ENCODE measurements at places on chromosomes 5 and 9.

DNA sequence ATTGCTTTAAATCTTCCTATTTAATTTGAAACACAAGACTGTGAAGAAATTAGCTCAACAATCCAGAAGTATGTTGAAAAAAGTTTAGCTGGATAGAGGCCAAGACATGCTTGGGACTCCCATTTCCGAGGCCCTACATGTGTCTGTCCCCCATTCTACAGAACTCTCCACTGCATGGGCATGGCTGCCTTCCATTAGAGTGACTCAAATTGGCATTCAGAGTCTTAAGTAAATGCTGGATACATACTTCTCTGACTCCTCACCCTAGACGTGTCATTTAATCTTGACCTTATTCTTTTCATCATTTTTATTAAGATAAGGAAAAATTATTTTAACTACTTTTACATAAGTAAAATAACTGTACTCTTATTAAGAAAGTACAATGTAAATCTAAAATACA is 530.4 kb upstream of the CDH9 start:
- no peak for DNase-seq

DNA sequence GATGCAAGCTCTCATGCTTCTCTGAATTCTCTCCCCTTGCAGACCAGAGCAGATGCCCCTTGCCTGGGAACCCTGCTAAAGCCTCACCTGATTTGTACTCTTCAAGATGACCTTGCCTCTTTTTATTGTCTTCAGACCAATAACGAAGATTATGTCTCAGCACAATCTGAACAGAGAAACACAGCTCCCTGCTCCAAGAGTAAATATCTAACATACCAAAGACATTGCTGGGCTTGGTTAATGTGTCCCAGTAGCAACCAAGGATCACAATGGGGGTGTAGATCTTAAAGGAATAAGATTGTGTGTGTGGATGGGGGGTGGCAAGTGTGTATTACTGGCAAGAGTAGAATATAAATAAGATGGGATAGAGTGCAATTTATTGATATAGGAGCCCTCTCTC is 67.6 kb upstream of the LHFPL2 start:
- DNase-seq = no peak

GRCh38 chr9:87713278-87713987 is 12.5 kb upstream of the CTSL start:
- no peak for DNase-seq

- DNase-seq = no peak
Measured at GRCh38 chr9:97593960-97594359, 39.2 kb downstream of the TSTD2 start.

- DNase-seq = no peak
Measured at GRCh38 chr9:132622159-132622558, 39.8 kb downstream of the BARHL1 start.

DNA sequence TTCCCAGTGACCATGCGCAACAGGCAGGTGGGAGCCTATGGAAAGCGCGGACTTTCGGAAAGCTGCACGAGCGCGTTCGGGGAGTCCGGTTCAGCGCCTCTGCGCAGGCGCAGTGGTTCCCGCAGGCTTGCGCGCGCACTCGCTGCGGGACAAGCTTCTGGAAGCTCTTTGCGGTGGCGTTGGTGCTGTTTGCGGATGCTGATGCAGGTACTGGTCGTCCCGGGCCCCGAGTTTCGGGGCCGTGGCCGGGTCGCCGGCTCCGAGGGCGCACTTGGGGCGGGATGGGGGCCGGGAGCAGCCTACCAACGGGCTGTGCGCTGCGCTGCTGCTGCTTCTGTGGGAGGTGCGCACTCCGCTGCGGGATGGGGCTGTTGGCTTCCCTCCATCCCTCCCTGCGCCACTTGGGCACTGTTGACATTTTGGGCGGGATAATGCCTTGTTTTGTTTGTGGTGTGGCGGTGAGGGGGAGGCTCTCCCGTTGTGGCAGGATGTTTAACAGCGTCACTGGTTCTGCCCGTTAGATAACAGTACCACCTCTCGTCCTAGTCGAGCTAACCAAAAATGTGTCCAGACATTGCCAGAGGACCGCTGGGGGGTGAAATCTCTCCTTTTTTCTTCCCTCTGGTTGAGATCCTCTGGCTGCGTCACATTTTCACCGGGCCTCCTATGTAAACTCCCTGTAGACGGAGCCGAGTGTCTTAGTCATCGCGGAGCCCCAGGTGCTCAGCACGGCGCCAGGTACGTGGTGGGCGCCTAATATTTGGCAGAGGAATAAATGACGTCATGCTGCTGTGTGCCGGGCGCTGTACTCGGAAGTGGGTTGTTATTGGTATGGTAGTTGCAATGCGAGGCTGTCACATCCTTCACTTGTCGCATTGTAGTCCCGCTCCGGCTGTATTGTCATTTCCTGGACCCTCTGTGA is at the start of gene ZNF483:
Gene ZNF483, plus strand, starts transcription at position 124 of the 922 bp plus-strand sequence. CDS start 2,217 bp downstream, outside the sequence.
- DNase-seq = peak; percentile 28

DNA sequence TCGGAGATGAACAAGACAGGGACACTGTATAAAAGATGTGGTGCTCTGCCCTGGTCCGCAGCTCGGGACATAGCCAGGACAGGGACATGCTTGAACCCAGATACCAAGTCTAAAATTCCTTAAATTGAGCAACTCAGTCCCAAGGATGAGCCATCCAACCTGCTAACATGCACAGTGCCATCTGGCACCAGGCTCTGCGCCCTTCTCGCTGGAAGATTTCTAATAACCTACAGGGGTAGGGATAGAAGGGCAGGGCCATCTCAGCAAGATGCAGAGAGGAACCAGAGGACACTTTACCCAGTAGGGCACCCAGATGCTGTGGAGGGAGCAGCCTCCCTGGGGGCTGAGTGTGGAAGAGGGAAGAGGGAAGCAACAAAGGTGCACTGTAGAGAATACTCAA is 60.1 kb downstream of the SEMA4D start:
- no peak for DNase-seq

- DNase-seq = no peak
Measured at GRCh38 chr9:81968026-81968425, 20.5 kb upstream of the SPATA31D1 start.

DNA sequence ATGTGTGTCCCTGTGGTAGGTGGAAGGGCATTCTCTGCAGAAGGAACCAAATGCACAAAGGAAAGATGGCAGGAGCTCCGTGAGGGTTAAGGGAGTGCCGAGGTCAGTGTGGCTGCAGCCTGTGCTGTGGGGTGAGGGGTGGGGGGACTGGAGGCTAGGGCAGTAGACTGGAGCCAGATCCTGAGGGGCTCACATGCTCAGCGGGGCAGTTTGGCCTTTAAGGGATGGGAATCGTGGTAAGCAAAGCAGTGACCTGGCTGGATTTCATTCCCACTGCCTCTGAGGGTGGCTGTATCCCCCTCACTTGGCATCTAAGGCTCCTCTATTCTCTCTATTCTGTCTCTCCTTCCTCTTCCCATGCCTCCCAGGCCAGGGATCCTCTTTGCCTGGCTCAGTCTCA is 15.6 kb downstream of the PITX1 start:
- DNase-seq = no peak

GRCh38 chr5:7394889-7395431 is 978 bp upstream of the ADCY2 start:
- DNase-seq = no peak

- no peak for DNase-seq
Measured at GRCh38 chr9:114430457-114430856, 42.7 kb upstream of the AKNA start.

- no peak for DNase-seq
Measured at GRCh38 chr9:128020692-128021091, 39.9 kb upstream of the EEIG1 start.

- DNase-seq = no peak
Measured at GRCh38 chr9:128201441-128202369, 1.5 kb upstream of the DNM1 start.

DNA sequence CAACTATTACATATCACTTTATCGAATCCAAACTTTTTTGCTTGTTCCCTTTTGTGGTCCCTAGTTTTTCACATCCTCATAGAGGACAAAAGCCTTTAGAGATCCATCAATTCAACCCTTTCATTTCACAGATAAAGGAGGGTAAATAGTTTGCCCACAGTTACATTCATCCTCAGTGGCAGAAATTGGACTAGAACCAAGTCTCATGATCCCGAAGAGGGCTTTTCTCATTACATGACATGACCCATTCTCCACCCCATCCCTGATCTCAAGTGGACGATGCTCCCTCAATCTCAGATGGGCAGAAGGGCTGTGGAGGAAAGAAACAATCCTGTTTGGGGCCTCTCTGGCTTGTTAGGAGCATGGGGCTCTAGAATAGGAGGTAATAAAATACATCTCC is 23.1 kb downstream of the TICAM2 start:
- DNase-seq = no peak

- DNase-seq = no peak
Measured at GRCh38 chr5:72063219-72063819, 44.0 kb upstream of the MAP1B start.

- DNase-seq = peak; percentile 20
Measured at GRCh38 chr9:97889941-97890887, 32.1 kb downstream of the TRMO start.

DNA sequence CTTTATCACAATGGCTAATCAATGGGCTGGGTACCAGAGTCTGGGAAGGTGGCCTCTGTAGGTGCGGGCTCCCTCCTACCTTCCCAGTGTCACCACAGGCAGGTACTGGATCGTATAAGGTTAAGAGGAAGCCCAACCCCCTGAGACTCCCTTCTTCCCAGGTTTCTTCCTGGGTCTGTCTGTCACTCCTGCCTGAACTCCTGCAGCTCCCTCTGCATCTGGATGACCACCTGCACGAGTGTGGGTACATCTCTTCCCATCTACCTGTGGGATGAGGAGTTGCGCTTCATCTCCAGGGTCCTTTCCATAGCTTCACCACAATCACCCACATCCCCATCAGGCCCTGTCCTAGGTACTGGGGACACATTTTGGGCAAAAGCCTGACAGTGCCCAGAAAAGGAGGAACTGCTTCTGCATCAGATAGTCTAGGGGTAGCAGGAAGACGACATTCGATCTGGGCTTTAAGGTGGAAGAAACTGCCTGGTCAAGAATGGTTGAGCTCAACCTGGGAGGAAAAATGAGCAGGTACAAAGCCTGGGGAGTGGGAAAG is 112.2 kb upstream of the ALDH1B1 start:
- no peak for DNase-seq

- no peak for DNase-seq
Measured at GRCh38 chr9:132412089-132412488, 2.1 kb downstream of the CFAP77 start.

DNA sequence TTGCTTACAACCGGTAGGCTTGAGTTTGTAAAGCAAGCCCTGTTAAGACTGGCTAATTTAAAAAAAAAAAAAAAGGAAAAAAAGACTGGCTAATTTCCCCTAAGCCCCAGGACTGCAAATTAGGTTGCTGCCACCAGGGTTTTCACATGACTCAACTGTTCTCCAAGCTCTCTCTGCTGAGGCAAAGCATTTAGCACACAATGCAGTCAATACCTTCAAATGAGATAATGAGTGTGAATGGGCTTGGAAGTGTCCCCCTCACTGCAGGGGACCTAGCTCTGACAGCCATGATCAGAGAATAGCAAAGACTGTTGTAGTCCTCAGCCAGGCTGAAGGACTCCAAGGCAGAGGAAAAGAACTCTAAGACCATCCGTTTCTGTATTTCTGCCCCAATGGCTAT is 42.8 kb upstream of the ZSWIM6 start:
- DNase-seq = no peak

GRCh38 chr9:36207546-36208012 is 16.9 kb downstream of the CLTA start:
- DNase-seq = no peak

All from stimulated activated CD8-positive, alpha-beta memory T cell treated with anti-CD3 and anti-CD28 coated beads, Interleukin-4, amount 100 ng/mL, for 1 hour (primary cell).